GM04503 (cell line): ENCODE measurements at places on chromosomes 6 and 20.

- DNase-seq, result no peak
These were observed 86.9 kb downstream of the COL21A1 start for GRCh38 chr6:56160489-56160888.

GRCh38 chr6:73766040-73766439 lies 70.0 kb downstream of the CD109 start:
- DNase-seq, result no peak

- no peak for DNase-seq
These were observed 260.6 kb downstream of the ERMARD start for GRCh38 chr6:170012037-170012330.

GRCh38 chr20:36109251-36109947 lies 45.1 kb upstream of the EPB41L1 start:
- no peak for DNase-seq

- DNase-seq, result no peak
These were observed 2.3 kb downstream of the E2F3 start for GRCh38 chr6:20403766-20404640.

DNA sequence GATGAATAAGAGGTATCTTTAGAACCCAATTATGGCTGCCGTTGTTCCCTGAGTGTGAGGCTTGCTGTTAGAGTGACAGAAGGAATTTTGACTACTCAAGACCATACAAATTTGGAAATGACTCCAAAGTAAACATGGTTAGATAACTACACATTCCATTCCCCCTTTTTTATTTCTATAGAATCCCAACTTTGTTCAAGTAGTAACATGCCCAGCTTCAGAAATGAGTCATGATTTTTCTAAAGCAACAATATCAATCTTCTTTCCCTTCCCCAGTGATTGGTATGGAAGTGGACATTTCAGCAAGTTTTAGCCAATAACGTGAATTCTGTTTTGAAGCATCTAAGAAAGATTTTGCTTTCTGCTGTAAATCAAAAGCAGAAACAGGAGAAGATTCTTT lies 37.8 kb downstream of the HCRTR2 start:
- DNase-seq, result no peak

- no peak for DNase-seq
These were observed 37.9 kb downstream of the CDH26 start for GRCh38 chr20:59996108-59996507.

DNA sequence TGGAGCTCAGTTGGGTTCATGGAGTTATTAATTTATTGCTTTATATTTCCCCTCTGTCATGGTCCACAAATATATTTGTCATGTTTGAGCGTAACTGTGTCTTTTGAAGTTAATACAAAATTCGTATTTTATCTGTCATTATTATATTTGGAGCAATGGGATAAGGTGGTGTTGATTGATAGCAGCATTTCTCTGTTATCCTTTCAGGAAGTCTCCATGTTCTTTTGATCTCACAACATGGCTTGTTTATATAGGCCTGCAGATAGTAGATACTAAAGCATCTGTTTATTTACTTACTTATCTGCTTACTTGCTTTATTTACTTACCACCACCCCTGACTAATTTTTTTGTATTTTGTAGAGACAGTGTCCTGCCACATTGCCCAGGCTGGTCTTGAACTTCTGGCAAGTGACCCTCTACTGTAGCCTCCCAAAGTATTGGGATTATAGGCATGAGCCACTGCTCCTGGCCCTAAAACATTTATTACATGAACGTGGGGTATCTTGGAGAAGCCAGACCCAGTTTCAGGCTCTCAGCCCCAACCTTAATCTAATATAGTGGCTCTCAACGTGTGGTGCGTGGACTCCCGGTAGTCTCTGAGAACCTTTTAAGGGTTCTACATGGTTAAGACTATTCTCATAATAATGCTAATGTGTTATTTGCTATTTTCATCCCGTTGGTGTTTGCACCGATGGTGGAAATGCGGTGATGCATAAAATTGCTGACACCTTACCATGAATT lies 104.2 kb downstream of the NCOA3 start:
- no peak for DNase-seq

DNA sequence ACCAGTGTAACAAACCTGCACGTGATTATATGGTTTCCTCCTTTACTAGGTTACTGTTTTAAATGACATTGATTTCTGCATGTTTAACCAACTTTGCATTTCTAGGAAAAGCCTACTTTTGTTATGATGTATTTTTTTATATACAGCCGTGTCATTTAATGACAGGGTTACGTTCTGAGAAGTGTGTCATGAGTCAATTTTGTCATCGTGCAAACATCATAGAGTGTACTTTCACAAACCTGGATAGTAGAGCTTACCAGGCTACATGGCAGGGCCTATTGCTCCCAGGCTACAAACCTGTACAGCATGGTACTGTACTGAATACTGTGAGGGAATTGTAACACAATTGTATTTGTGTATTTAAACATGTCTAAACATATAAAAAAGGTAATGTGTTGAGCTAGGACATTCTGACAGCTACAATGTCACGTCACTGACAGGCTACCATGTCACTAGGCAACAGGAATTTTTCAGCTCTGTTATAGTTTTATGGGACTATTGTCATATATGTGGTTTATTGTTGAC lies 205.3 kb downstream of the PRL start:
- no peak for DNase-seq

DNA sequence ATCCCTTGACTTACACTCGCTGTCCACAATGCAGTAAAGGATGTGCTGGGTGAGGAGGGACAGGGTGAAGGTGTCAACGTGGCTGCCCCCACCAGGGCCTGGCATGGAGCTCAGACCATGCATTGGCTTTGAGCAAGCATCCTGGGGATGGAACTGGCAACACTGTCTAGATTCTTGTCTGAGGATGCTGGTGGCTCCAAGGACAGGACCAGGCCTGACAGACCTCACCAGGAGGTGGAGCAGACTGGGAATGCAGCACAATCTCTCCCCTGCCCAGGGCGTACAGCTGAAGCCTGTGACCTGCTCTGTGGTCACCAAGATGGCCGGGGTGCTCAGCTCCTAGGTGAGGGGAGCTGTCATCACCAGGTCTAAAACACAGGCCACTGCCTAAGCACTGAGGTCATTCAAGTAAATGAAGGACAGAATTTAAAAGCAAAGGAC lies 50.9 kb downstream of the MYH7B start:
- DNase-seq, result no peak

- DNase-seq, result no peak
These were observed 582 bp downstream of the SNRPB start for GRCh38 chr20:2469991-2470422.

- no peak for DNase-seq
These were observed 19.7 kb downstream of the RAD21L1 start for GRCh38 chr20:1245578-1245977.

DNA sequence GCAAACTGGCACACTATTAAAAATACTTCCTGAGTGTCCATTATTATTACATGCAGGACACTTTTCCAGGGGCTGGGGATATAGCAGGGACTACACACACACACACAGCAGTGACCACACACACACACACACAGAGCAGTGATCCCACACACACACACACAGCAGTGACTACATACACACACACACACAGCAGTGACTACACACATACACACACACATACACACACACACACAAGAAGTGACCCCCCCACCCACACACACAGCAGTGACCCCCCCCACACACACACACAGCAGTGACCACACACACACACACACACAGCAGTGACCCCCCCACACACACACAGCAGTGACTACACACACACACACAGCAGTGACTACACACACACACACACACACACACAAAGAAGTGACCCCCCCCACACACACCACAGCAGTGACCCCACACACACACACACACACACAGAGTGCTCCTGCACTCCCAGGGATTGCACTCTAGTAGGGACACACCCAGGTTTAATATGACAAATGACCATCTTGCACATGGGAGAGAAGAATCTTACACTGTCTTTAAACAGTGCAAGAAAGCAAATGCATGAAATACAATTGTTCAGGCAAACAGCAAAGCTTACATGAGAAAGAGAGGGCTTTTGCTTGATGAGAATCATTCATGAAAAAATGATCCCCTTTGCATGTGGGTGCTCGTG lies 115.5 kb downstream of the IRF4 start:
- DNase-seq, result no peak

GRCh38 chr6:17237246-17237645 lies 43.9 kb upstream of the RBM24 start:
- no peak for DNase-seq

DNA sequence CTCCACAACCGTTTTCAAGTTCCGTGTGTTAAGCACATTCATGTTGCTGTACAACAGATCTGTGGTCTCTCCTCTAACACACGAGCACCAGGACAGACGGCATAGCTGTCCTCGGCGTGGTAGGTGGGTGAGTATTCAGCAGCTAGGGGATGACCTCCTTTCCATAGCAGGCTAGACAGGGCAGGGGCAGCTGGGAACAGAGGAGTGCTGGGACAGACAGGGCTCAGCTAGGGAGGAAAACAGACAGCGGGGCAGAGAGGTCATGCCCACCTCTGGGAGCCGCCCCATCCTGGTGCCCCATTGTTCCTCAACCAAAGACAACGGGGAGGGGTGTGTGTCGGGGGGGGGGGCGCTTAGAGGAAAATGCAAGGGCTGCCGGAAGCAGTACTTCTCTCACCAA lies 271.5 kb upstream of the FOXQ1 start:
- no peak for DNase-seq

DNA sequence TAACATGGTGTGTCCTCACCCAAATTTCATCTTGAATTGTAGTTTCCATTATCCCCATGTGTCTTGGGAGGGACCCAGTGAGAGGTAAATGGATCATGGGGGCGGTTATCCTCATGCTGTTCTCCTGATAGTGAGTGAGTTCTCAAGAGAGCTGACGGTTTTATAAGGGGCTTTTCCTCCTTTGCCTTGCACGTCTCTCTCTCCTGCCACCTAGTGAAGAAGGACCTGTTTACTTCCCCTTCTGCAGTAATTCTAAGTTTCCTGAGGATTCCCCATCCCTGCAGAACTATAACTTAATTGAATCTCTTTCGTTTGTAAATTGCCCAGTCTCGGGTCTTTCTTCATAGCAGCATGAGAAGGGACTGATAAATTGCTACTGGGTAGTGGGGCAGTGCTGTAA lies 789.3 kb downstream of the FRK start:
- no peak for DNase-seq

GRCh38 chr6:132499757-132500156 lies 13.2 kb downstream of the STX7 start:
- DNase-seq, result no peak

DNA sequence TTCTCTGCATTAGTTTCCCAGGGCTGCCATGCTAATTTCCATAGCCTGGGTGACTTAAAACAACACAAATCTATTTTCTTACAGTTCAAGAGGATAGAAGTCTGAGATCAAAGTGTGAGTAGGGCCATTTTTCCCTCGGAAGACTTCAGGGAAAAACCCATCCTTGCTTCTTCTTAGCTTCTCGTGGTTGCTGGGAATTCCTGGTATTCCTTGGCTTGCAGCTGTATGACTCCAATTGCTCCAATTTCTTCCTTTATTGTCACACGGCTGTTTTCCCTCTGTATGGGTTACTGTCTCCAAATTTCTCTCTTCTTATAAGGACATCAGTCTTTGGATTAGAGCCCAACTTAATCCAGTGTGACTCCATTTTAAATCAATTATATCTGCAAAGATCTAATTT lies 128.4 kb upstream of the JAG1 start:
- DNase-seq, result no peak

DNA sequence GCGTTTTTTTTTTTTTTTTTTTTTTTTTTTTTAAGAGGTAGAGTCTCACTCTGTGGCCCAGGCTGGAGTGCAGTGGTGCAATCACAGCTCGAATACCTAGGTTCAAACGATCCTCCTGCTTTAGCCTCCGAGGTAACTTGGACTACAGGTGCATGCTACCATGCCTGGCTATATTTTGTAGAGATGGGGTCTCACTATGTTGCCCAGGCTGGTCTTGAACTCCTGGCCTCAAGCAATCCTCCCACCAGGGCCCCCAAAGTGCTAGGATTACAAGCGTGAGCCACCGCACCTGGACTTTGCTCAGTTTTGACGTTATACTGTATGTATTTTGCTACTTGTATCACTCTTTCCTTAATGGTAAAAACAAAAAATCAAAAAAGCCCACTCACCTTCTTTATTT lies 101.5 kb upstream of the ZNFX1 start:
- no peak for DNase-seq

DNA sequence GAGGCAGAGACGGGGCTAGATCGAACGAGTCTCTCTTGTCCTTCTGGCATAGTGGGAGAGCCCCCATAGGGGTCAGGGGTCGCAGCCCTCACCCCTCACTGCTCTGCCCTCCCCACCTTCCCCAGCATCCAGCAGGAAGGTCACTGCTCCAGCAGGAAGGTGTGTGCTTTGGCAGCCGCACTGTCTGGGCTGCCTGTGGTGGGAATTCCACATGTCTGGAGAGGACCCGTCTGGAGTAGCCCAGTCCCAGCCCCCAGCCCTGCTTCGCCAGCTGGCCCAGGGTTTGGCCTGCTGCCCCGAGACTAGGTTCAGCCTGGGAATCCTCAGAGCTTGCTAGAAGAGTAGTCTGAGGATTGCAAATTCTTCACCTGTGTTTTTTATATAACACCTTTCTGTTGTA lies 2.5 kb upstream of the R3HDML start:
- DNase-seq, result no peak

- no peak for DNase-seq
These were observed 1.5 kb upstream of the NEDD9 start for GRCh38 chr6:11233673-11234573.

DNA sequence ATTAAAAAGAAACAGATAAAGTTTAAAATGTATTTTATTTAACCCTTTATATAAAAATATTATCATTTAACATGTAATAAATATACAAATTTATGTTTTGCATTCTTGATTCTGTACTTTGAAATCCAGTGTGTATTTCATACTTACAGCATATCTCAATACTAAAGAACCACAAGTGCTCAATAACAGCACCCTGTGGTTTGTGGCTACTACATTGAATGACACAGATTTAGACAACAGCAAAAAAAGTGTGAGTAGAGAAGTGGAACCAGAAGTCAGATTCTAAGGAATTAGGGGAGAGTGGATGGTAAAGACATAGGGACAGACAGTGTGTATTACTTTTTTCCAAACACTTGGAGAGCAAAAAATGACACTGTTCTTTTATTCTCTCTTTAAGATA lies 524.5 kb downstream of the BMP2 start:
- DNase-seq, result no peak

DNA sequence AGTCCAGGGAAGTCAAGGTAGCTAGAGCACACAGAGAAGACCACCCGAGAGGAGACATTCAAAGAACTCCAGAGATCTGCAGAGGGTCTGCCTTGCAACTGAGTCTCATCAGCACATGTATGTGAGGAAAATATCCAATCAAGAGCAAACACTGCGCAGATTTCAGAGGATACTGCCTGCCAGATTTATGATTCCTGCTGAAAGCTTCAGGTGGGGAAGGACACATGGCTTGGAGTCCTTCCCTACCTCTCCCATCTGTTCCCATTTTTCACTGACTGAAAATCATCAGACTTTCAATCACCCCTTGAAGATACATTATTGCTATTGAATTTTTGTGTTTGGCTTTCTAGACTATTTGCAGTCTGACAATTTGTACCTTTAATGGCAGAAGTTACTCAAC lies 7.6 kb upstream of the KIAA1586 start:
- no peak for DNase-seq

GRCh38 chr6:35063701-35064280 lies 77.3 kb downstream of the TCP11 start:
- DNase-seq, result no peak
